ENCODE measurements at places on chromosomes 13 and 19.

GRCh38 chr19:7916103-7916954 is 1.7 kb downstream of the TGFBR3L start:
- DNase-seq: no peak

DNA sequence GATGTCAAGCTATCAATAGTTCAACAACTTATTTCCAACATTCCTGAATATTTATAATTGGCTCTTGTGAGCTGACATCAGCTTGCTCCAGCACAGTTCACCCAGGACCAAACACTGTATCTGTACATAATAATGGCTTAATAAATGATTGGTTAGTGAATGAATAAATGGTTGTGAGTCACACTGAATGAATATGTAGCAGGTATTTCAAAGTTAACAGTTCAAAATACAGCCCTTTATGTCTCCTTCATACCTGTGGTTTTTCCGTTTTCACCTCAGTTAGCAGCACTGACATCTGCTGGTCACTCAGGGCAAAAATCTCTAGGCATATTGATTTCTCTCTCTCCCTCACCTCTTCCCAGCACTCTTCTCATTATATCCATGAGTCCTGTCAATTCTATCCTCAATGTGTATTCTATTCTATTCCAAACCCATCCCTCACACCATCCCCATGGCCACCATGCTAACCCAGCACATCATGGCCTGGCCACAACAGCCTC is 76.3 kb downstream of the PEG3 start:
- DNase-seq: no peak

- DNase-seq: no peak
These were observed 61.0 kb upstream of the SHISA2 start for GRCh38 chr13:26112843-26113242.

DNA sequence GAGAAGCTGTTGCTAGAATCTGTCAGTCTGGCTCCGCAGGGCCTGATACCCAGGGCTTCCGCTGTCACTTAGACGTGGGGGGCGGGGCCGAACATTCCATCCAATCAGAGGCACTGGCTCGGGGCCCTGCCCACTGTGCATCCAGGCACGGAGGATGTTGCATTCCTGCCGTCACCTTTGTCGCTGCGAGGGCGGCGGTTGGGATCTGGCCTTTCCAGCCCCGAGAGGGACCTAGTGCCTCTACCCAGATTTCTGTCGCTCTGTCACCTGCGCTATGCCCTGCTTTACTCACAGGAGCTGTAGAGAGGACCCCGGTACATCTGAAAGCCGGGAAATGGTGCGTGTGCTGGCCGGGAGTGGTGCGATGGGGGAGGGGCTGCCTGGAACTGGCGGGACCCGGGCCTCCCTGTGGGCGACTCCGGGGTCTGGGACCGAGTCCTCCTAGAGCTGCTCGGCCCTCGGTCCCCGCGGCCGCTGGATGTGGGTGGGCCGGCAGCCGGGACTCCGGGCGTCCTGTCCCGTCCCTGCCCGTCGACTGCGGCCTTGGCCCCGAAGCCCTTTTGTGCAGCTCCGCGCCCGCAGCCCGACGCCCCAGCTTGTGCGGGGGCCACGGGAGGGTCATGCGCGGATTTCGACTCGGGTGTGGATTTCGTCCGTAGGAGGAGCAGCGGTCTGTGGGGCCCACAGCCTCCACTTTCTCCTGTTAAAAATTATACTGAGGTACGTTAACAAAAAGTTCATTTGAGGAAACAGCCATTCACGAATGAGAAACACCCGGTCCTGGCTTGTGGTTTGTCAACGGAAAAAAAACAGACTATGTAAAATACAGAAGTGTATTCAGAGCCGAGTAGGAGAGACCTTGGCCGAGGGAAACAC is at the start of gene ZNF439:
Gene ZNF439 (plus strand): TSS at position 133 of the 876 bp plus-strand sequence. CDS start 142 bp downstream, at position 275.
- DNase-seq: peak; percentile 50

DNA sequence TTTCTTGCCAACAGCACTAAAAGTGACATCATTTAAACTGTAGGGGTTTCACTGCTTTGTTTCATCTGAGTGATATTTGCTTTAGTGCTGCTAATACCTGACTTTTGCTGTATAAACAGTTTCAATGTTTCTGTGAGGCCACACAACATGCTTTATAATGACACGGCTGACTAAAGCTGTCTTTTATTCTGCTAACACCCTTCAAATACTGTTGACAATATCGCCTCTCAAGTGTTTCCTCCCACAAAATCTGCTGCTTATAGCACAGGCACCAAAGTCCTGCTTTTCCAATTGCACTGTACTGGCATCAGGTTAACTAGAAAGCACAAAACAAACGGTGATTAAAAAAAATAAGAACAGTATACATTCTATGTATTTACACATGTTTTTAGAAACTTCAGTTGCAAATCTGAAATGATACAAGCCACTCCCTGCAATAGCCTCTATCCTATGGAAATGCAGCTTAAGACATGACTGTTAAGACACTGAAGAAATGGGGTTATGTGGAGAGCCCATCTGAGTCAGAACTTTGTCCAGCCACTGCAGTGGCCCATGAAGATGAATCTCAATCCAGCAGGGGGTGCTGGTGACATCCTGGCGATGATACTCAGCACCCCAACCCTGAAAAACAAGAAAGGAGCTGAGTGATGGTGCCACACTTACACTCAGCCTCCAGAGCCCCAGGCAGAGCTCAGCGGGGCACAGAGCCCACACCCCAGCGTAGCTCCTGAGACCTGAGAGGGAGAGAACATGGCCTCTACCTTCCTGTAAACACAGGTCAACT is 29.4 kb downstream of the RFXAP start:
- no peak for DNase-seq

- DNase-seq: no peak
These were observed 31.0 kb upstream of the SLC1A6 start for GRCh38 chr19:15010501-15011300.

DNA sequence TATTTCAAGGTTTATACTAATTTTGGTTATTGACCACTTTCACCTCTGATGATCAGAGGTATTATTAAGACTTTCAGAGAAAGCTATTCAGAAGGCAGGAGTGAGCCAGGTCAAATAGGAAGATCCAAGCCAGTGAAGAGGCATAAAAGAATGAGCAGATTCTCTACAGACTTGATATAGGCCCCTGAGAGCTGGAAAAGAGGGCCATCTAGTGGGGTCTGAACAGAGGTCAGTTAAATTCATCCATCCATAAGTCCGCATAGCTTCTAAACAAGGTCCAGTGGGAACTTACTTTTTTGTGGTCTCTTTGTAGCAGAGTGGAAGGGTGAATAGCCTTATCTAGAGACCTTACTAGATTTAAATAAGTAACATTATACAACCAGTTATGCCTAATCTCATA is 126.6 kb upstream of the UFM1 start:
- no peak for DNase-seq

DNA sequence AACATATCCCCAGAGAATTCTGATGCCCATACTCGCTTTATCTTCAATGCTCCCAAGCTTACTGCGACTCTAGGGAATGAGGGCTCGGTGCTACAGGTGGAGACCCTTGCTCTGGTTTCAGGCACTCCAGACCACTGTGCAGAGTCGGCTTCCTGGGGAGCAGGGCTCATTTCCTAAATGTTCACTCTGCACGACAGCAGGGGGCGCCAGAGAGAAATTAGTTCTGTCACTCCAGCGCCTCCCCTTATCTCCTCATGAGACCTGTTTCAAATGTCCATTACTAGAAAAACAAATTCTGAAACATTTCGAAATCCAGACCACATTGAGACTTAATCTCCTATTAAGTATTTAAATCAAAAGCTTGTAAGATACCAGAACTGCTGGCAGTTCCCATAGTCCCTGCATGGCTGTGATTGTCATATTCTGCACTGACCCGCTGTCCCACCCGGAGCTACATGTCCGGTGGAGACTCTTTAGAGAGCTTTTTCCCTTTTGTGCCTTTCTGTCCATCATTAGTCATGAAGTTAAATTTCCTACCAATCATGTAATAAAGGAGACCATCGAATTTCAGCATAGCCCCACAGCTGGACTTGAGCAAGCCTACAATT is 22.4 kb downstream of the EPSTI1 start:
- DNase-seq: peak; percentile 92

GRCh38 chr13:43979492-43979891 is 99.8 kb downstream of the LACC1 start:
- no peak for DNase-seq

DNA sequence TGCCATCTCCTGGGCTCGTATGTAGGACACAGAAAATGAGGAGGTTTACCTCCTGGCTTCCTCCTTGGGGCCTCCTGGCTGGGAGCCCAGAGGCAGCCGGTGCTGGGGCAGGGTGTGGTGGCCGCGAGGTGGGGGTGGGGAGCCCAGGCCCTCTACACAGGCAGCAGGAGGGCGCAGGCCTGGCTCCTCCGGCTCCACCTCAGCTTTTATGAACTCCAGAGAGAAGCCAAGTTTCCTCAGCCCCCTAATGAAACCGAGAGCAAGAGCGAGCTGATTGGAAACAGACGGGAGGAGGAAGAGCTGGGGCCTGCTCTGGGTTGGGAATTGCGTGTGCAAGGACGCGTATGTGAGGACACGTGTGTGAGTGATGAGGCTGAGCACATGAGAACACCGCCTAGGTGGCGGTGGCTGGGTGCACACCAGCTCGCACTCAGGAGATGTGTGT is 23.1 kb downstream of the LYL1 start:
- DNase-seq: no peak

- DNase-seq: no peak
These were observed 9.3 kb upstream of the GTF3A start for GRCh38 chr13:27415116-27415515.

DNA sequence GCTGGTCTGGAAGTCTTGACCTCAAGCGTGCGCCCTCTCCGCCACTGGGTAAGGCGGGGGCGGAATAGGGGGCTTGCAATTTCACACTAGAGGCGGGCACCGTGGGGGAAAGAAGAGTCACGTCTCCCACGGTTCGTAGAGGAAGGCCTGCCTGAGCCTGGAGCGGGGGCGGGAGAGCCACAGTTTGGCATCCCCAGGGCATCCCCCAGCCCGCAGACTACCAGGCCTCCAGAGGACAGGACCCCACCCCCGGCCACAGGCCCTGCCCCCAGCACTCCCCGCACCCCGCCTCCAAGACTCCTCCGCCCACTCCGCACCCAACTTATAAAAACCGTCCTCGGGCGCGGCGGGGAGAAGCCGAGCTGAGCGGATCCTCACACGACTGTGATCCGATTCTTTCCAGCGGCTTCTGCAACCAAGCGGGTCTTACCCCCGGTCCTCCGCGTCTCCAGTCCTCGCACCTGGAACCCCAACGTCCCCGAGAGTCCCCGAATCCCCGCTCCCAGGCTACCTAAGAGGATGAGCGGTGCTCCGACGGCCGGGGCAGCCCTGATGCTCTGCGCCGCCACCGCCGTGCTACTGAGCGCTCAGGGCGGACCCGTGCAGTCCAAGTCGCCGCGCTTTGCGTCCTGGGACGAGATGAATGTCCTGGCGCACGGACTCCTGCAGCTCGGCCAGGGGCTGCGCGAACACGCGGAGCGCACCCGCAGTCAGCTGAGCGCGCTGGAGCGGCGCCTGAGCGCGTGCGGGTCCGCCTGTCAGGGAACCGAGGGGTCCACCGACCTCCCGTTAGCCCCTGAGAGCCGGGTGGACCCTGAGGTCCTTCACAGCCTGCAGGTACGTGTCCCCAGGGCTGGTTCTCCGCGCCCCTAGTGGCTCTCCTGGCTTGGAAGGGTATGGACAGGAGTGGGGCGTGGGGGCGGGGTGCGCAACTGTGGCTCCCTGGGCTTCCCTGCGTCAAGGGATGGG is at the start of gene ANGPTL4:
Gene ANGPTL4 (plus strand): TSS at position 353 of the 969 bp plus-strand sequence. CDS start 167 bp downstream, at position 520.
- DNase-seq: peak; percentile 27

DNA sequence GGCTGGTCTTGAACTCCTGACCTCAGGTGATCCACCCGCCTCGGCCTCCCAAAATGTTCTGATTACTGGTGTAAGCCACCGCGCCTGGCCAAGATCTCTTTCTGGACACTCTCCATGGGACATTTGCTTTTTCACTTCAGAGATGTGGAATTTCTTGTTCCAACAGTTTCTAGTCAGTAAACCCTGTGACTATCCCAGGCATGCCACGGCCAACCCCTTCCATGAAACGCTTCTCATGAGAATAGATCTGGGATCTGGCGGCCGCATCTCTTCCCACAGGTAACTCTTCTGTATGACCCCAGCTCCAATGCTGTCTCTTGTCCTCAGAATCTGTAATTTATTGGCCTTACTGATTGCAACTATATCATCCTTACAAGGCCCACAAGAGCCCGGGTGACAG is 16.2 kb downstream of the PLPP2 start:
- no peak for DNase-seq

GRCh38 chr19:15669891-15670290 is 3.0 kb upstream of the CYP4F12 start:
- no peak for DNase-seq
